ENCODE measurements at places on chromosomes 1 and 21.

- DNase-seq, result no peak
These were observed 10.1 kb downstream of the EPHA2 start for GRCh38 chr1:16145662-16146278.

- no peak for DNase-seq
These were observed 157.0 kb downstream of the RERE start for GRCh38 chr1:8660411-8660828.

DNA sequence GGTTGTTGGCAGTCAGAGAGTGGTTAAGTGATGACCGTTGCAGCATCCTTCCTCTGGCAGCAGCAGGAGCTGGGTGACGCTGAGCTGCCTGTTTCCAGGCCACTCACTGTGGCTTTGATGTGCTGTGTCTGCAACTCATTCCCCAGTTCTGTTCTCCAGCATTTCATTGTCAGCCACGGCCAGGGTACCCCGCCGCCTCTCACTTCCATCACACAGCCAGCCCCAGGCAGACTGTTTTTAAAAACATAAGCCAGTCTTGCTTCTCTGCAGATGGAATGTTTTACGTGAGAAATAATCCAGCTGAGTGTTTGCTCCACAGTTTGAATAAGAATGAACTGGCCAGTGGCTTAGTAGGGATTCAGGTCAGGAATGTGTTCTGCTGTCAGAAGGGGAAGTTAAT is 21.5 kb upstream of the ST6GALNAC3 start:
- no peak for DNase-seq

- peak; percentile 58 for DNase-seq
These were observed 55.2 kb downstream of the DEGS1 start for GRCh38 chr1:224238212-224238611.

- DNase-seq, result no peak
These were observed 98.7 kb upstream of the RGS1 start for GRCh38 chr1:192476802-192477298.

GRCh38 chr1:203186091-203186445 is 436 bp downstream of the CHI3L1 start:
- no peak for DNase-seq

DNA sequence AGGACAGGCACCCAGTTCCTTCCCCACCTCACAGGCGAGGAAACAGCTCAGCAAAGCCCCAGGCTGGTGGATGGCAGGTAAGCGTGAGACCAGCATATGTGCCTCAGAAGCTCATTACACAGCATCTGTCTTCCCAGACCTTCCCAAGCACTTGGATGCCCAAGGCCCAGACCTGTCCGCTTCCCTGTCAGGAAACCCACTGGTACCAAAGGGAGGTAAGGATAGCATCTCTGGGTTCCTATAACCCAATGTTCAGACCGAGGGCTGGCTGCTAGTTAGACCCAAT is 3.3 kb downstream of the POFUT2 start:
- DNase-seq, result peak; percentile 15

DNA sequence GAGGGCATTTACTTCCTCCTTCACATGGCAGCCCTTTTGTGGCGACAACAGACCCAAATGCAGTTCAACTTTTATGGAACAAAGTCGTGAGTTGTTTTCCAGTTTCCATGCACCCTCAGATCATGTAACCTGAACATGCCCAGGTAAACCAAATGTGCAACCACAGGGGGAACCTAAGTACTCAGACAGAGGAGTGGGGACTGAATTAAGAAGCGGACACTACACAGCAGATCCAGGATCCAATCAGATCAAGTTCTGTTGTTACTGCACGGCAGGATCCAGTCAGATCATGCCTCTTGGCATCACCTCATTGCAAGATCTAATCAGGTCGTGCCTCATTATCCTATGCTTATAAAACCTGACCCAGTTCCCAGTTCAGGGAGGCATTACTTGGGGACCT is 115.7 kb downstream of the MATN1 start:
- no peak for DNase-seq

DNA sequence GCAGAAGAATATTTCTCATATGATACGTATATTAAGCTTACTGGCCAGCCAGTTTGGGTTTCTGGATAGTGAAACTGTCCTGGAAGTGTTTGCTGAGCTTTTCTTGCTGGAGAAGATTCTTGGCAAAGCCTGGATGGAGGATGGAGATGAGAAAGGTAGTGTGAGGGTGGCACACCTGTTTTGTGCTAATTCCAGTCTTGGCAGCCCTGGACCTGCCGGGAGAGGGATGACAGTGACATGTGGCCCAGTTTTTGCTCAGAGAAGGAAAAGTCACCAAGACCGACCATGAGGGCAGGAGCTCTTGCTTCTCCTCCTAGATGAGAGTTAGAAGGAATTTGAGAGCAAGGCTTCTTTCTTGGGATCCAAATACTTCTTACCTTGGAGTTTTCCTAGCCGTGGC is 34.1 kb downstream of the DOP1B start:
- DNase-seq, result no peak

DNA sequence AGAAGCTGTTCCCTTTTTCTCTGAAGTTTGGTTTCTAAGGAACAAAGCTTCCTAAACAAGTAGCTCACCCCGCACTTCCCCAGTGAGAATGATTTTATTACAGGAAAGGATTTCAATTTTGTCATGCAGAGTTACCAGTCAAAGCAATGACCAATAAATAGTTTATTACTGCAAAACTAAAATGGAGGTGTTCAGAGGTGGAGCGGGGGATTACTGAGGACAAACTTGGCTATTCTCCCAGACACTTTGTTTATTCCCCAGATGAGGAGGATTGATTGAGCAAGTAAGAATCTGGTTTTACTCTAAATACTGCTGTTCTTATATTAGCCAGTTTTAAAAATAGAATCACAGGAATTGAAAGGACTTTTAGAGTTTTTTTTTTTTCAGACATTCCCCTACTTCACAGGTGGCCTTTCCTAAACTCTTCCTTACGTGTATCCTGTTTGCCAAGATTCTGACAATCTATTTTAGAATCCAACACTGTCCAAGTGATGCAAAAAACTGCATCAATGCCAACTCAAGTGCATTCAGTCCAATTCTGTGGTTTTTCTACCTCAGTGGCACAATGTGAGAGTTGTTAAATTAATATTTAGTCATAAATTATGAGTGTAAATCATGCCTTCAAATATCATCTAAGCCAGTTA is 136.1 kb downstream of the TNFSF18 start:
- DNase-seq, result no peak

GRCh38 chr1:21939650-21940374 is 2.7 kb upstream of the HSPG2 start:
- DNase-seq, result no peak

DNA sequence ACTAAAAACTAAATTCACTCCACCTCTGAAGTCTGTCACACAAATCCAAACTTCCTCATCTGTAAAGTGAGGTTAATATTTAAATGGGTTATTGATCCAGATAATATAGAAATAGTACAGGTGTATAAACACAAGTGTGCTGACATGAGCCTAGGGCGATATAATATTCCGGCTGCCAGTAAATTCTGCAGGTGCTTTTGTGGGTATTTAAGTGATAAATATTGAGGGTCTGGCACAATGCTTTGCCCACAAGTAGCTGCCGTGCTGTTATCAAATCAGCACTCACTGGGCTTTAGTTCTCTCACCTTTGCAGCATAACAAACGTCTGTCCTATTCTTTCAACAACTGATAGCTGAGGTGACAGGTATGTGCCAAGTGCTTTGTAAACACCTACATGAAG is 7.6 kb downstream of the PABPC4 start:
- no peak for DNase-seq

DNA sequence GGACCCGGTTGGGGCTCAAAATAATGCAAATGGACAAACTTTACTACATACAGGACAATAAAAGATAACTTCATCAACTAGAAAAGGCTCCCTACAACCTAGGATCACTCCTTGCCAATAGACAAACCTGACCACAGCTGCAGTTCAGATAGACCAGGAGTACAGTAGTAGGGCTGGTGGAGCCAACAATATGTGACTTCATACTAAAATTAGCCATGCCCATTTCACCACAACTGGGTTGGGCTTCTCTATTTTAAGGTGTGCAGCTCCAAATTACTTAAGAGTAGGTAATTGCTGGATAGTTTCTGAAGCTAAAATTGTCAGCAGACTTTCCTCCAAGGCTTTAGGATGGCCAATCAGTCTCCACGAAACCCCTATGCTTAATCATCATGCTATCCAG is 3.9 kb downstream of the DENND1B start:
- DNase-seq, result no peak

DNA sequence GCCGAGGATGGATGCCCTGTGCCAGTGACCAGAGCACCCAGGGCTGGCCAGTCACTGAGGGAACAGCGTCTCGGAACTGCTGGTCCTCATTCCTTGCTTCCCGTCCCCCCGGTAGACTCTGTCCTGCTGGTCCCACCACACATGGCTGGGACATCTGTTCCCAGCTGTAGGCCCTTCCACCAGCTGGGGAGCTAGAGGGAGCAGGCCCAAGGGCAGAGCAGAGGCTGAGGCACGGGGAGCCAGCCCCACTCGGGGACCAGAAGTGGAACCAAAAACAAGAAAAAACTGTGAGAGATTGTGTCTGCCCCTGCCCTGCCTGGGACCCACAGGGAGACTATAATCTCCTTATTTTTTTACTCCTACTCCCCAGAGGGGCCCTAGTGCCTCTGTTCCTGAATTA is 23.8 kb downstream of the ATP8B2 start:
- no peak for DNase-seq

GRCh38 chr1:232557502-232558191 is 72.3 kb downstream of the SIPA1L2 start:
- DNase-seq, result no peak

- no peak for DNase-seq
These were observed 175.7 kb downstream of the PSMG1 start for GRCh38 chr21:39007532-39007931.

GRCh38 chr1:75600781-75601180 is 10.1 kb downstream of the SLC44A5 start:
- no peak for DNase-seq

GRCh38 chr1:228487336-228488124 is at the start of gene RNF187:
RNF187 (plus strand) TSS chr1:228487382.
- peak; percentile 42 for DNase-seq

DNA sequence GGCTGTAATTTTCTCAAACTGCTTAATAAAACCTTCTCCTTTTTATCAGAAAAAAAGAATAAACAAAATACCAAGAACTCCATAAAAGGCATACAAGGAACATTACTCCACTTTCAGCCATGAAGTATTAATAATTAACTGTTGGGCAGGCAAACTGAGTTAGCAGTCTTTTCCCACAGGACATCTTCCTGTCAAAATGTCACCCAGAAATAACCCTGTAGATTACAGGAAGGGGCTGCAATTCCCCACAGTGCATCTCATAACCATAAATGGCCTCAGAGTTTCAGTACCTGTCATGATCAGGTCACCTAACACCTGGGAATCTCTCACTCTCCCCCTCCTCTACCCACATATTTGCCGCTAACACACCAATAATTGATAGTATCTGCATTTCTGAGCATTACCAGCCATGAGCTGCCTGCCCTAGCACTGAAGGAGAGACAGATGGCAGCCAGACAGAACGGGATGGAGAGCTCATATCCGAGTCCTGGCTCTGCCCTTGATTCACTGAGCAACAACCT is 475.0 kb downstream of the SMYD3 start:
- no peak for DNase-seq

- no peak for DNase-seq
These were observed 674 bp downstream of the BCL10 start for GRCh38 chr1:85275701-85276214.

DNA sequence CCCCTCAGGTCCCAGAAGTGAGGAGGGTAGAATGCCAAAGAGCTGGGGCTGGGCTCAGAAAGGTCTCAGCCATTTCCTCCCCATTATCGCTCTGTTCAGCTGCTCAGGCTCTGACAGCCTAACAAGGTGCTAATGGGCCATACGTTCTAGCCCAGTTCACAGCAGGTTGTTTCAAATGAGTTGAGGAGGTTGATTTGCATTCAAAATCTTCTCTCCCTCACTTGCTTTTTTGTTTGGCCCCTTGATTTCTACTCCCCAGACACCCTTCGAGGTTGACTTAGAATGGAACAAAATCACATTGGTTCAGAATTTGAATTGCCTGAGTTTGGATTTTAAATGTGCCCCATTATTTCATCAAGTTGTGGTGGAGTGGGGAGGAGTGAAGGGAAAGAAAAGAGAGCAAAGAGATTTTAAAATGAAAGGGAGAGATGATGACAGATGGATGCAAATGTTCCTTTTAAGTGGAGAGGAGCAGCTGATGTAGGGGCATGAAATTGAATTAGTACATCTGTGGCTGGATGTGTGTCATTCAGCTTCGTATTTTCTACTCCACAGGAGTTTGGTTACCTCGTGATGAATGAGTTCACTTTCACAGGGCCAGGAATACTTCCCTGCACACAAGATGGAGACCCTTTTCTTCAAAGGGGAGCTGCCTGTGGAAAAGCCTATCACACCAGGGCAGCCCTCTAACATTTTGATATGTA is 425.8 kb upstream of the CAMK1G start:
- no peak for DNase-seq

- DNase-seq, result no peak
These were observed 271.1 kb upstream of the C1orf105 start for GRCh38 chr1:172149346-172149745.

DNA sequence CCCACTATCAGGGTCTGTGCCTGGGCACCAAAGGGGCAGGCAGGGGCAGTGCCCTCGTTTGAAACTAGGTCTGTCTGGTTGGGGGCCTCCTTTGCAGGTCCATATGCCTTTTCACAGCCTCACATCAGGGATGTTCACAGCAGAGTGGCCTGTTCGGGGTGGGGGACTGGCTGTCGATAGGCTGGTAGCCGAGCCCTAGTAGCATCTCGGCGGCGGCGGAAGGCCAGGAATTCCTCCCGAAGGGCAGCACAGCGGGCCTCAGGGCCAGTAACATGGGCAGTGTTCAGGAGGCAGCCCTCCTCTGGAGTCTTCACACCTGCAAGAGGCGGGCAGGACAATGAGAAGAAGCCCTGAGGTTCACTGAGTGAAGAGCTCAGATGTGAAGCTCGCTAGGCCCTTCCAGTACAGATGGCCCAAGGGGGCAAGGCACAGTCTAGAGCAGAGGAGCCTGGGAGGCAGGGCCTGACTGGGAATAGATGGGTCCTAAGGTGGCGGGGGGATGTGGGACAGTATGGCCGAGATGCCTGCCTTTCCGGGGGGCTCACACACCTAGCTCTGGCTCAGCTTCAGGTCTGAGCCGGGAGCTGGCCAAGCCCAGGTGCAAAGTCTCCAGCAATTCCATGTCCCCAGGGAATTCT is 2.0 kb upstream of the TAGLN2 start:
- no peak for DNase-seq

GRCh38 chr1:219412772-219413171 is 200.1 kb downstream of the ZC3H11B start:
- no peak for DNase-seq

GRCh38 chr1:166980383-166980782 is 5.0 kb upstream of the ILDR2 start:
- no peak for DNase-seq

DNA sequence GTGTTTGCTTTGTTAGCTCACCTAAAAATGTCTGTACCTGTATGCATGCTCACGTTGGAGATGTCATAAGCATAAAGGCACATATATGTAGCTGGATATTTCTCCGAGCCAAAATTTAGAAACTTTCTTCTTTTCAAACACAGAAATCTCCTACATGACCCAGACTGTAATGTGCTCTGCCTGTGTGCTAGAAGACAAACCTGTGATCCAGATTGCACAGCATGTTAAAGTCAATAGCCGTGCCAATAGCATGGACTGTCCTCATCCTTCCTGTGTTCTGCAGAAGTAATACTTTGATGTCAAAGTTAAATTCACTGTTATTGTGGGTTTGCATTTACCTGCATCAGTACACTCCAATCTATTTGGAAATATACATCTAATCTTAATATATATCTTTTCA is 346.2 kb upstream of the ZRANB2 start:
- DNase-seq, result no peak
